Tibial artery (tissue), 4 donors: ENCODE measurements at places on chromosomes 4 and X.

DNA sequence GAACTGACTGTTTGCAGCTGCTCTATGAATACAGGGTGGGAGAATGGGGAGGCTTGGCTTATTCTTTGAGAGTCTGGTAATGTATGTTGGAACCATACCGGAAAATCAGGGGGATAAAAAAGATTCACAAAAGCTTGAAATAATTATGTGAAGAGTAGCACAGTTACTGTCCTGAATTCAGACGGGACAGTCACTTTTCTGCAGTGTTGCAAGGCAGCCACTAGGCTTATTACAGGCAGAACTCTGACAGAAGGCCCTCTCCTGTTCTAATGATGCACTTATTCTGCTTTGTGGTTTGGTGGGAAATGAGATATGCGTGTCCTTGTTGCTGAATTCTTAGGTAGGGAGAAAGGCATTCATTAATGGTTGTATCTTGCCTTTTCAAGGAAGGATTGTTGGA is 37.2 kb downstream of the GUCY1B1 start:
- no peak for DNase-seq
- peaks cover 5% of the 10 kb centered on the region for H3K36me3 ChIP-seq
- no peak overlapping the region for H3K27ac ChIP-seq
- H3K4me1 ChIP-seq, result no peaks in the 10 kb centered on the region
- no peak overlapping the region for H3K4me3 ChIP-seq
- no peaks in the 10 kb centered on the region for H3K27me3 ChIP-seq

GRCh38 chrX:109472939-109473735 is 8.7 kb downstream of the GUCY2F start:
- no peaks in the 10 kb centered on the region for H3K4me1 ChIP-seq
- no peaks in the 10 kb centered on the region for H3K36me3 ChIP-seq
- H3K27me3 ChIP-seq, result no peaks in the 10 kb centered on the region

GRCh38 chr4:159505266-159505975 is 402.5 kb downstream of the RAPGEF2 start:
- peaks cover 11% of the 10 kb centered on the region for H3K27me3 ChIP-seq
- no peak overlapping the region for H3K27ac ChIP-seq
- no peaks in the 10 kb centered on the region for H3K36me3 ChIP-seq
- H3K4me1 ChIP-seq, result no peaks in the 10 kb centered on the region

DNA sequence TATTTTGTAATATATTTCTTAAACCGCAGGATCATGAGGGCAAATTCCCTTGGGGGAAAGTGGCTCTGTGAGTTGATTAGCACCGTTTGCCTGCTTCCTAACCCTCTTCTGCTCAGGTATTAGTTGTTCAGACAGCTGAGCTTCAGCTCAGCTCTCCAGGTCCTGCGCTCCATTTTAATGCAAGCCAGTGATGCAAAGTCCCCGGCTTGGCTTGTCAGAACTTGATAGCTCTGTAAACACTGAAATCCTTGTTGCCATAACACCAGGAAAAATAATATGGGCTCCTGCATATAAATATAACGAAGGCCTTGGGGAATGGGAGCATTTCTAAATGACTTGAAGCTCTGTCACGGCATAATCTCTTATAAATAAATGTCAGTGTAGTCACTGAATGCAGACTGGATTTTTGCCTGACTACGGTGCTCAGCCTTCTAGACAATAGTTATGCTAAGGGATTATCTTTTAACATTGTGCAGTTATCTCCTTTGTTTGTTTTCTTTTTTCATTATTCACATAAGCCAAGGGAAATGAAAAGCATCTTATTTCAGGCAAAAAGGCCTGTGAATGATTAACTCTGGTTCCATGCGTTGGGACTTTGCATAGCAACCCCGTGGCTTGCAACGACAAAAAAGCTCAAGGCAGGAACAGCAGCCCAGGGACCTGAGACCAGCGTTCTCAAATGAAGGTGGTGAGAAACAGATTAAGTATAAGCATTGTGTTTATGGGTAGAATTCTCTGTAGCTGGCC is 253.2 kb downstream of the SPRY1 start:
- peak overlapping the region; percentile 68 for H3K27ac ChIP-seq
- H3K4me3 ChIP-seq, result no peak overlapping the region
- no peak for DNase-seq
- no peaks in the 10 kb centered on the region for H3K27me3 ChIP-seq
- H3K4me1 ChIP-seq, result peaks cover 41% of the 10 kb centered on the region
- H3K36me3 ChIP-seq, result no peaks in the 10 kb centered on the region

DNA sequence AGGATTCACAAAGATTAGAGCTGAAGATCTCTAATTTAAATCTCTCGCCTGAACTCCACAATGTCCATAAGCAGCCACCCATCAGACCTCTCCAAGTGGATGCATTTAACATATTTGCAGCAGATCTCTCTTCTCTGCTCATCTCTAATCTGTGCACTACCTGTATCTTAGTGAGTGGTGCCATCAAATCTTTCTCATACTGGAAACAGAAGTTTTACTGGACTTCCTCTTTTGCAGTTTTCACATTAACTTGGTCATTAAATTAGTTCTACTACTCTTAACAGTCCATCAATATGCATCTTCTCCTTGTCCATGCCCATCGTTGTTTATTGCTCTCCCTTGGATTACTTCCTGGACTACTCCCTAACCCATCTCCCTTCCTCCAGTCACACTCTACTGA is 488.5 kb downstream of the IL15 start:
- no peak overlapping the region for H3K27ac ChIP-seq
- no peaks in the 10 kb centered on the region for H3K27me3 ChIP-seq
- H3K36me3 ChIP-seq, result no peaks in the 10 kb centered on the region
- DNase-seq, result no peak
- peaks cover 18% of the 10 kb centered on the region for H3K4me1 ChIP-seq

DNA sequence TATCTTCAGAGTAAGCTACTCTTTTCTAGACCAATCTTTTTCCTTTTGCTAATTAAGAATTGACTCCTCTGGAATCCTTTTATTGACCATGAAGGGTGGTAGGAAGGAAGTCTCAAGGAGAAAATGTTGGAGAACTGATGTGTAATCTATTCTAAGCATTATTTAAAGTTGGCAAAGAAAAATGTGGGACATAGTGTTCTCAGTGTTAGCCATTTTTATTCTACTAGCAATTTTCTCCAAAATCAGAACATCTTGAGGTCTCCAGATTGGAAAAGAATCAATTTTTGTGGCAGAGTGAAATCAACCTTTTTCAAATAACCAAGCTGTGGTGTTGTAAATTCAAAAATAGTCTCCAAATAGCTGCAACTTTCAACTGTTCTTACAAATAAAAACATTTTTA is 18.4 kb upstream of the DMP1 start:
- peaks cover 12% of the 10 kb centered on the region for H3K4me1 ChIP-seq
- H3K27ac ChIP-seq, result peak overlapping the region; percentile 46
- no peak for DNase-seq
- H3K36me3 ChIP-seq, result no peaks in the 10 kb centered on the region
- H3K27me3 ChIP-seq, result no peaks in the 10 kb centered on the region

- H3K27me3 ChIP-seq, result no peaks in the 10 kb centered on the region
- no peak overlapping the region for H3K4me3 ChIP-seq
- H3K36me3 ChIP-seq, result no peaks in the 10 kb centered on the region
- DNase-seq, result no peak
- H3K27ac ChIP-seq, result no peak overlapping the region
Measured at GRCh38 chr4:36590343-36590742, 308.9 kb downstream of the DTHD1 start.

GRCh38 chrX:98409867-98410266 is 1526.2 kb downstream of the RPA4 start:
- no peaks in the 10 kb centered on the region for H3K4me1 ChIP-seq
- H3K36me3 ChIP-seq, result no peaks in the 10 kb centered on the region
- DNase-seq, result no peak
- no peak overlapping the region for H3K27ac ChIP-seq

DNA sequence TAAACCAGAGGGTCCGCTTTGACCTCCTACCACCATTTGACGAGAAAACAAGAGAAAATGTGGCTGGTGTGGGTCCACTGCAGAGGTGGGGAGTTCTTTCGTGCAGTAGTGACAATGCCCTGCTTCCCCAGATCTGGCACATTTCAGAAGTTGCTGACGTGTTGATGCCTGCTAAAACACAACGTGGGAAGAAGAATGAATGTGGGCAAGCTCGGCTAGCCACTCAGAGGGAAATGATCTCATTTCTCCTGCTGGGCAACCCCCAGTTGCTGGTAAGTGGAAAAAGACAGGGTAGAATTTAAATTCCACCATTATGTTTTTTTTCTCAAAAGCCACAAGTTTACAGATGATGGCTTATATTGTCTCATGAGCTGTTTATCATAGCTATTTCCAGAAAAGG is 77.9 kb downstream of the LUZP4 start:
- no peak overlapping the region for H3K4me3 ChIP-seq
- H3K27ac ChIP-seq, result peak overlapping the region; percentile 45
- no peaks in the 10 kb centered on the region for H3K4me1 ChIP-seq
- no peak for DNase-seq
- no peaks in the 10 kb centered on the region for H3K36me3 ChIP-seq
- H3K27me3 ChIP-seq, result no peaks in the 10 kb centered on the region
